ENCODE measurements at places on chromosomes 6 and 20.

- DNase-seq, result no peak
These were observed 56.3 kb downstream of the PREX1 start for GRCh38 chr20:48771542-48771941.

GRCh38 chr20:22127587-22127986 is 422.1 kb downstream of the PAX1 start:
- DNase-seq, result no peak

GRCh38 chr6:3748208-3749066 is 3.1 kb downstream of the PXDC1 start:
- peak; percentile 70 for DNase-seq

GRCh38 chr6:154509421-154510143 is 903 bp downstream of the CNKSR3 start:
- DNase-seq, result peak; percentile 52

DNA sequence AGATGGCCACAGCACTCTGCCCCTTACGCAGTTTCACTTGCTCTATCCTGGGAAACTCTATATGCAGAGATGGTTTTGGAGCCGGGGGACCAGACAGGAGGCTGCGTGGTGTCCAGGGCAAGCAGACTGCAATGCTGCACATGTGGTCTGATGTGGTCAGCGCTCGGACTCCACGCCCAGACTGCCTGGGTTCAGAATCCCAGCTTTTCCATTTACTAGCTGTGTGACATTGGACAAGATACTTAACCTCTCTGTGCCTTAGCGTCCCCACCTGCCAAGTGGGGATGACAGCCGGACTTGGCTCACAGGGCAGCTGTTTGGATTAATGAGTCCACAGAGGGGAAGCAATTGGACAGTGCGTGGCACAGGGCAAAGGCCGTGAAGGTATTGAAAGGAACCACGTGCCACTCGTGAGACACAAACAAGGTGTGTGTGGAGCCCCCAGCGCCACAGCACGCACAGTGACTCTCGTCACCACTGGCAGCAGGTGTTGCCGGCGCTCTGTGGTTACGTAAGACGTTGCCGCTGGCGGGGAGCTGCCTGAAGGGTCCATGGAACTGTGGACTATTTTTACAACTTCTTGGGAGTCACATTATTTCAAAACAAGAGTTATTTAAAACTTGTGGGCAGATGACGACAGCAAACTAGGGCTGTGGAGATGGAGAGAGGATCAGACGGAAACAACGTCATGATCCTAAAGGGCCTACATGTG is 201.4 kb downstream of the PREX1 start:
- peak; percentile 40 for DNase-seq

DNA sequence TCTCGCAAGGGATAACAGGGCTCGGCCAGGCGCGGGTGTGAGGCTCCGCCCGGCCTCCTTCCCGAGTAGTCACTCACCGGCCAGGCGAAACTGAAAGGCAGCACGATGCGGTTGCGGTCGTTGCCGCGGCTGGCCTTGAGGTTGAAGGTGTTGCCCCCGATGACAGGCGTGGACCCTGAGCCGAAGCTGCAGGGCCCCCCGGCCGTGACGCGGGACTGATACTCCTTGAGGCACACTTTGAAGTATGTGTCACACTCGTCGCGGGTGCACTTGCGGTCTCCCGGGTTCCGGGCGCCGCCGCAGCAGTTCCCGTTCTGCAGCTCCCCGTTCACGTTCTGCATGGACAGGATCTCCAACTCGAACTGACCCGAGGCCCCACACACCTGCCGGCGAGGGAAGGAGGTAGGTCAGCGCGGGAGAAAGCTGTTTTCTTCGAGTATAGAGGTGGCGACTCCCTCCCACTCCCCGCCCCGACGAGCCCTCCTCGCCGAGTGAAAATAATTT is 1.1 kb downstream of the JAG1 start:
- DNase-seq, result peak; percentile 80

DNA sequence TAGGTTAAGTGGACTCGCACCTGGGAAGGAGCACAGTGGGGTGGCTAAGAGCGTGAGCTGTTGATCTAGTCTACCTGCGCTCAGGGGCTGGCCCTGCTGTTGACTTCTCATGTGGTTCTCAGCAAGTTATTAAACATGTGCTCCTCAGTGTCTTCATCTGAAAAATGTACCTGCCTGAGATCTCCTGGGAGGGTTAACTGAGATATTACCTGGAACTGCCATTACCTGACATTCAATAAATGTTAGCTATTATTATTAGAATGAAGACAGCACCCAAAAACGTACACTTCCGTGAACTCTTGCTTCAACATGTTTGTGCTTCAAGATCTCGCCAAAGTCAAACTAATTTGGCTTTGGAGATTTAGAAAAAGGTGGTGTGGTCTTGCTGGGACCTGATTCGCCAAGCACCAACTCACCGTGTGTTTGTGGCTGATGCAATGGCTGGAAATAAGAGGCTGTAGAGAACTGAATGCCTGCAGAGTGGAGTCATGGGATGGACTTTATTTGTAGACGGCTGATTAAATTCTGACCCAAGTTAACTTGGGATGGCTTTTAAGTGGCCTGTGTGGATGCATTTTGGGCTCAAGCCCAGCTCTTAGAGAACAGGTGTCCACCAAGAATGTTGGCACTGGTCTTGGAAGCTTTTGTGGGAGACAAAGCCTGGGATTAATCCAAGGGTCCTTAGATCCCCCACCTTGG is 692.9 kb downstream of the QKI start:
- DNase-seq, result no peak

GRCh38 chr20:50041246-50041873 is 58.6 kb downstream of the SNAI1 start:
- no peak for DNase-seq

- DNase-seq, result no peak
These were observed 45.8 kb downstream of the SESN1 start for GRCh38 chr6:109048670-109049415.

- no peak for DNase-seq
These were observed 53.4 kb upstream of the TINAG start for GRCh38 chr6:54254886-54255285.

- DNase-seq, result peak; percentile 66
These were observed 3.9 kb downstream of the ZMYND8 start for GRCh38 chr20:47352332-47353238.

- no peak for DNase-seq
These were observed 167.9 kb upstream of the STMND1 start for GRCh38 chr6:16933961-16934360.

DNA sequence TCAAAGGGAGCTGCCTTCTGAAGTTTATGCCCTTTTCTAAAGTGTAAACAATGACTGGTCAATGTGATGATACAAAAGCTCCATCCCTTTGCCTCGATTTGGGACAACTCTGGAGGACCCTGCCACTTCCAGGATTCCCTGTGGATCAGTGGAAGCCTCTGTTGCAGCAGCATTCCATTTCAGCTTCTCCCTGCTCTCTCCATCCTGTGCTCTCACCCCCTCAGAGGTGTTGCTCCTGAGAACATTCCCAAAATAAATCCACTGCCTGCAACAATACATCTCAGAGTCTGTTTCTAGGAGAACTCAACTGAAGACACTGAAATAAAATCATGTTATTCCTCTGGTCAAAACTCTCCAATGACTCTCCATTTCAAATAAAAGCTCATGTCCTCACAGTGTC is 263.6 kb downstream of the HACE1 start:
- DNase-seq, result no peak

- DNase-seq, result no peak
These were observed 79.6 kb downstream of the CDK19 start for GRCh38 chr6:110735666-110736065.

DNA sequence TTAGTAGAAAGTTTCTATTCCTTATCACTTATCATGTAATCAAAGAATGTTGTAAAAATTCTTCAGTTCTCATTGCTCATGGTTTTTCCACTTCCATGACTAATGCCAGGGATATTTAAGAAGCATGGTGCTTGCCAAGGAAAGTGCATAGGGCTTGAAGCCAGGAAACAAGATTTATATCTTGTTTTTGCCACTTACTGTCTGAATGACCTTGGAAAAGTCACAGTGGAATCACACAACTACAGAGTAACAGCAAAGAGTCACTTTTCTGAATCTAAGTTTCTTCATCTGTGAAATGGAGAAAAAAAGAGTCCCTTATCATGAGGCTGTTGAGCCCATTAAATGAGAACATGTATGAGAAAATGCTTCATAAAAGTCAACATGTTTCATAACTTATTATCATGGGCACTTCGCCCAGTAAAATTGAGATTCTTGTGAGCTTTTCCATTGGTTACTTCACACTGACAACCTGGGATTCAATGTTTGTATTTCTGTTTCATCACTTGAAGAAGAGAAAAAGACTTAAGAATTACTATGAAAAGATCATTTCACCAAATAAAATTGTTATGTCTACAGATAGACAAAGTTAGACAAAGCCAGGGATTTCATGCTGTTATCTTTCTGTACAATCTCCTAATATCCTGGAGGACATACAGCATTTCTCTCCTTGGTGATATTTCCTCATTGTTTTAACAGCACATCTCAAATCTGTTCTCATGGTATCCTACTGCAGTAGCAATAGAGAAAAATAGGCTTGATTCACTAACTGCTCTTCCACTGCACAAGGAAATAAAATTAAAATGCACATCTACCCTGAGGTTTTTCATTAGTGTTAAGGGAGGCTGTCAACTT is 7.6 kb upstream of the BMP5 start:
- no peak for DNase-seq

DNA sequence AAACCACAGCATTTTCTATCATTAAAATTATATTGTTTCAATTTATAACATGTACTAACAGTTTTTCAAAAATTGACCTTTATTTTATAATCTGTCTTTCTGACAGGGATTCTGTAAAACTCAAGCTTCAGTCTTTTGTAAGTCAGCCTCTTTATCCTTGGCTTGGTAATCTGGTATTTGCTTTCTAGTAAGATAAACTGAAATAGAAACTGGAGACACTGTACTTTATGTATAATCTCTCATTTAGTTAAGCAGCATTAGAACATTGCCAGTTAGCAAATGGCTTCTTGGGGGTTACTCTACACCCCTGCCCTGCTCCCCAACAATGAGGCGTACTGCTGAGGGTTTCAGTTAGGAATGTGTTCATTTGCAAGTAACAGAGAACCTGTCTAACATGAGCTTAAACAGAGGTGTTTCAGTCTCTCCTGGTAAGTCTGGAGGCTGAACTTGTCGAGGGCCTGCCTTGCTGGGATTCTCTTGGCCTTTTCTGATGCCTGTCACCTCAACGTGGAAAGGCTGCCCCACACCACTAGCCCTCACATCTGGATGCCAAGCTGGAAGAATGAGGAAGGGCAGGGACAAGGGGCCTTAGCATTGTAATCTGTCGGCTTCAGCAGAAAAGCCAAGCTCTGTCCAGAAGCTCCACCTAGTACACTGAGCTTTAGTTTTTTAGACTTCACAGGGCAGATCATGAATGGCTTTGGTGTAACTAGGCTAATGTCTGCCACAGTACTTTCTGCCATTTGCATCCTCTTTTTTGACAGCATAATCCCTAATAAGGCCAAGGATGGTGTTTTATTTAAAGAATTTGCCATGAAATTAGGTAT is 34.8 kb downstream of the SH3BGRL2 start:
- DNase-seq, result no peak

- no peak for DNase-seq
These were observed 8.3 kb downstream of the FGD2 start for GRCh38 chr6:37013516-37014491.

DNA sequence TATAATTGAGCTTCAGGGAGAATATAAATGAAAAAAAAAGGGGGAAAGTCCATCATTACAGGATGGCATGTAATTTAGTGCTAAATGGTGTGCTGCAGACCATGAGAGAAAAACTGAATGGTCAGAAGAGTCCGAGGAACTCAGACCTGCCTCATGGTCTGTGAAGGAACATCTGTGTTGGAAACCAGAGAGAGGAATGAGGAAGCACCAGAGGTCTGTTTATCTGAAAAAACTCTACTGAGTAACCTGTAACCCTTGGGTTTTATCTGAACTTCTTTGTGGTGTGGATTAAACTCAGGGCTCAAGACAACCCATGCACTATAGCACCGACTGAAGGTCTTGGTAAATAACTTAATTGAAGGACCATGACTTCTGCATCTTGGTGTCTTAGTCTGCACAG is 108.1 kb downstream of the RNF144B start:
- DNase-seq, result no peak

- DNase-seq, result no peak
These were observed 10.3 kb upstream of the VAPB start for GRCh38 chr20:58378704-58379103.

DNA sequence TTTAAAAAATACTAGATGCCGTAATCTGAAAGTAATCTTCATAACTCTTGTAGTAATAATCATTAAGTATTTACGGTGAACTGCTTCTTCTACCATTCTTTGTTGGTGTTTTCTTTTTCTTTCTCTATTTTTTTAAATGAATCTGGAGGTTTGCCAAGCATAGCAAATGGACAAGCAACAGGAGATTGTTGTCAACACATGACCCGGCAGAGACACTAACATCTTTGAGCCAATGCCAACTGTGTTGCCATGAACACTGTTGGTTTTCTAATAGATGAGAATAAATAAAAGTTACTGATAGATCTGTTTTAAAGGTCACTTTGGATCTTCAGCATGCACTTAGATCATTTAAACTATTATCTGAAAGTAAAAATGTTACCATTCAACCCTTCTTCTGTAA is 523.6 kb upstream of the EYS start:
- DNase-seq, result no peak

- no peak for DNase-seq
These were observed 30.4 kb upstream of the SNX9 start for GRCh38 chr6:157792671-157793070.

- no peak for DNase-seq
These were observed 150.5 kb downstream of the IPCEF1 start for GRCh38 chr6:154206141-154206540.

DNA sequence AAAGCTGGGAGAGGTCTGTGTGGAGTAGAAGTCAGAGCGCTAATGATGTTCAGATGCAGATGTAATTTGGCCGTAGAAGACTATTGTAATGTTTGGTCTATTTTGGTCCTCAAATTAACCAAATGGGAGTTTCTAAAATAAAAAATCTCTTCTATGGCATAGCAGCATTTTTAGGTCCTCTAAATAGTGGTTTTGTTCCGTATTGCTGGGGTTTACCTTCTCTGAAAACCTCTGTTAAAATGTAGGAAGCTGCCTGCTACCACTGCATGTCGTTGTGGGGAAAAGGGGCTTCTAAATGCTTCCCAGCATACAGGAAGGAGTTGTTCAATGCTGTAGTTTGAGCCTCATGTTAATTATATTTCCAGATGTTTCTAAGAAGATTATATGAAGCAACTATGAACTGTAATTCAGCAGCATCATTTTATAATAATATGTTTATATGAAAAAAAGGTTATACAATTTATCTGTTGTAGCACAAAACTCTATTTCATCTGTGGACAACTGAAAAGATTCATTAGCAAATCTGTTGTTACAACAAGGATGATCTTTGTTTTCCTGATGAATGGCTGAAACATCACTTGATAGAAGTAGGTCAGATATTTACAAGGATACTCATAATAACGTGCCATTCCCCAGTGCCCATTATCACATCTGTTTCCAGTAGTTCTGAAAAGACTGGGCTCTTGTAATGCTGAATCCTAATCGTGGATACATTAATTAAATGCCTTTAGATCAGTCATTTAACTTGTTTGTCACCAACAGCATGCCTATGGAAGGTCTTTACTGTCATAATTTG is 256.6 kb downstream of the TBC1D7 start:
- DNase-seq, result no peak

- no peak for DNase-seq
These were observed 1.3 kb downstream of the ARHGAP18 start for GRCh38 chr6:129708496-129709195.
